ENCODE measurements at places on chromosomes 12 and 14. TPM values are rescaled to one million over a fixed set of nuclear protein-coding genes. Genes with fewer than 3 reads are reported as not detected.

DNA sequence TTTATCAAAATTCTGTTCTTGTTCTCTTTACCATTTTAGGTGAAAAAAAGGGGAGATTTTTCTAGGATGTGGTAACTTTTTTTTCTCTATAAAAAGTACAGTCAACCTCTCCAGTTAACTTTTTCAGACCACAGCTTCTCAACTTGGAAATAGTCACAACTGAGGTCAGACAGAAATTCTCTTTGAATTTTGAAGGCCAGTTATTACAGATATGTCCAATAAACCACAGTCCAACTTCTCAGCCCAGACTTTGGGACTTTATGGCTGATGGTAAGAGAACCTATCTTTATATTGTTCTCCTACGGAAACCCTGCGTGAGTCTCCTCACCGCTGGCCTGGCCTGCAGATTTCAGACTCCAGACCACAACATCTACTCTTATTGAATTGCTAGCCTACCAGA, 176.7 kb downstream of the DACT1 start:
- no peaks in the 10 kb centered on the region for H3K27me3 ChIP-seq
- no peaks in the 10 kb centered on the region for H3K36me3 ChIP-seq
- no peaks in the 10 kb centered on the region for H3K4me1 ChIP-seq
- DNase-seq: no peak
- no peak overlapping the region for H3K4me3 ChIP-seq

GRCh38 chr12:129779989-129780388, 123.8 kb downstream of the TMEM132D start:
- H3K4me3 ChIP-seq: no peak overlapping the region
- H3K27me3 ChIP-seq: no peaks in the 10 kb centered on the region
- DNase-seq: no peak
- H3K4me1 ChIP-seq: no peaks in the 10 kb centered on the region
- no peak overlapping the region for H3K27ac ChIP-seq

DNA sequence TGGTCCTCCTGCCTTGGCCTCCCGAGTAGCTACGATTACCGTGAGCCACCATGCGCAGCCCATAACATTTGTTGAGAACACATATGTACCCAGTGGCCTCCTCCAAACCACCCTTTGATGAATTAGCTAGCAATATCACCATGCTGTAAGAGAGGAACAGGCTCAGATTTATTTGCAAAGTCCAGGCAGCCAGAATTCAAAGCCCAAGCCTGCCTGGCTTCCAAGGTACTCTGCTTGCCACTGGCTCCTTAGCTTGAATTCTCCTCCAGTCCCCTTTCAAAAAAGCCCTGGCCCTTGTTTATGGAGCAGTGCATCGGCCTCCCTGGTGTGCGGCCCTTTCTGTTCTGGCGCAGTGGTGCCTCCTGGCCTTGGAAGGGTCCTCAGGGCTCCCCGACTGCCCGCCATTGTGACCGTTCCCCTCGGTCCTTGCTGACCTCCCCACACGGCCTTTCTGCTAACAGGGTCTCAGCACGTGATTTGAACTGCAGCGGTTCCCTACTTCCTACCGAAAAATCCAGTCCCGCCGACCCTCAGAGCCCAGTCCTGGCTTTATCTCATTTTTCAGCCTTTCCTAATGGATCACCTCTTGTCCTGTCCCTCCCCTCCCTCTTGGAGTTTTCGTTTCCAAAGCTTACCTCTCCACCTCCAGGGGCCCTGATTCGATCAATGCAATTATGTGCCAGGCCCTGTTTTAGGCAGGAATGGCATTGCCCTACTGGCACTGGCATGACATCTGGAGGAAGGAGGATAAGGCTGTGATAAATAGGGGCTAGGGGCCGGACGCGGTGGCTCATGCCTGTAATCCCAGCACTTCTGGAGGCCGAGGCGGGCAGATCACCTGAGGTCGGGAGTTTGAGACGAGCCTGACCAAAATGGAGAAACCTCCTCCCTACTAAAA, 22.0 kb downstream of the SLC25A29 start:
- H3K27ac ChIP-seq: peak overlapping the region; percentile 91
- peaks cover 21% of the 10 kb centered on the region for H3K4me1 ChIP-seq
- no peak overlapping the region for H3K4me3 ChIP-seq
- H3K36me3 ChIP-seq: no peaks in the 10 kb centered on the region

DNA sequence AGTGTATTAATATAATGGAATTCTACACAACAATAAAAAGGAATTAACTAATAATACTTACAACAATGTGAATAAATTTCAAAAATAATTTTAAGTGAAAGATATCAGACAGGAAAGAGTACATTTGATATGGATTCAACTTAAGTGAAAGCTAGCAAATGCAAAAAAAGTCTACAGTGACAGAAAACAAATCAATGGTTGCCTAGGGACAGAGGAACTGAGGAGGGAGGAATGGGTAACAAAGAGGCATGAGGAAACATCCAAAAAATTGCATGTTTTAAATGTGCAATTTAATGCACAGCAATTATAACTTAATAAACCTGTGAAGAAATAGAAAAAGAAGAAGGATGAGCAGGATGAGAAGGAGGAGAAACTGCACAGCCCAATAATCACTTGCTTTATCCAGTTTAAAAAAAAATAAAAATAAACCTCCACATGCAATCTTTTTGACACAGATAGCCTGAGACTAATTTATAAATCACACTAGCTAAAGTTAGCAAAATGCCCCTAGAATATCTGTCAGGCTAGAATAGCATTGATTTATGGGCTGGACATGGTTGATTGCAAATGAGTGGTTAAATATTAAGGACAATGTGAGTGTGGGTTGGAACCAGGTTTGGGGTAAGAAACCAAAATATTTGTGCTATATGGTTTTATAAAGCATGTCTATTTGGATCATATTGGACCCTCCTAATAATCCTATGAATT, 1089.1 kb downstream of the TRHDE start:
- no peaks in the 10 kb centered on the region for H3K36me3 ChIP-seq
- no peaks in the 10 kb centered on the region for H3K27me3 ChIP-seq
- no peak for DNase-seq
- H3K4me3 ChIP-seq: no peak overlapping the region

DNA sequence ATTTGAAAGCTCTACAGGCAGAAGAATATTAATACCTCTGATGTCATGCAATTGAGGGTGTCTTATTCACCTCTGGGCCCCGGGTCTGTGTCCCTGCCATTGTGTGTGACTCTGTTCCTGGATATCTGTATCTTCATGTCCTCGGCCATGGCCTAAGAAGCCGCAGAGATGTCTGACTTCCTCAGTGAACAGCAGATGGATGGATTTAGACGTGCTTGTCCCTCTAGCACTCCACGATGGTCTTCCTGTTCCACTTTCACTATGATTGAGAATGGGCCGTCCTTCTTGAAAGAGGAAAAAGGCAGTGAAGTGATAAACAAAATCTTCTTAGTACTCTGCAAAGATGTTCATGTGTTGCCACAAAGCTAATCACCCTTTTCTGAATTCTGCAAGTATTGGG, 217.4 kb downstream of the SLC41A2 start:
- H3K4me3 ChIP-seq: peak overlapping the region; percentile 4
- H3K4me1 ChIP-seq: peaks cover 85% of the 10 kb centered on the region
- no peaks in the 10 kb centered on the region for H3K36me3 ChIP-seq
- no peaks in the 10 kb centered on the region for H3K27me3 ChIP-seq
- peak; percentile 72 for DNase-seq

DNA sequence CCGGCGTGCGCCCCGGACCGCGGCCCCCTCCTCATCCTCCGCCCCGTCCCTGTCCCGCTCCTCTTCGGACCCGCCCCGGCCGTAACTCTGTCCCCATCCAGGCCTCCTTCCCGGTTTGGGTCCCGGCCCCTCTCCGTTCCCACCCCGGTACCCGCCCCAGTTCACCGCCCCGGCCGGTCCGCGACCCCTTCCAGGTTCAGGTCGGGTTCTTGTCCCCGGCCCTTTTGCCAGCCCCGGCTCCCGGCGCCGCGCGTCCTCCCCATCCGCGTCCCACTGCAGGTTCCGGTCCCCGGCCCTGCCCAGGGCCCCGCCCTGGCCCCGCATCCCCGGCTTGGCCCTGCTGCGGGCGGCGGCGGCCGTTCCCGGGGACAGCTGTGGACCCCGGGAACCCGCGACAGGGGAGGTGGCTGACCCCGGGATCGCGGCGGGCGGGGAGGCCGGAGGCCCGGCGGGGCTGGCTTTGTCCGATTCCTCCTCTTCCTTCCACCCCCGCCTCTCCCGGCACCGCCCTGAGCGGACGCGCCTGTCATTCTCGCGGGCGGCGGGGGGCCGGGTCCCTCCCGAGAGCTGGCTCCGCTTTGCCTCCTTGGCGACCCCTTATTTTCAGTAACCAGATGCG, 601 bp downstream of the KLC1 start:
- no peaks in the 10 kb centered on the region for H3K27me3 ChIP-seq
- H3K36me3 ChIP-seq: no peaks in the 10 kb centered on the region
- H3K4me3 ChIP-seq: peak overlapping the region; percentile 99
- peak; percentile 93 for DNase-seq

- no peak overlapping the region for H3K4me3 ChIP-seq
- H3K36me3 ChIP-seq: no peaks in the 10 kb centered on the region
- no peaks in the 10 kb centered on the region for H3K27me3 ChIP-seq
- H3K27ac ChIP-seq: peak overlapping the region; percentile 89
- H3K4me1 ChIP-seq: peaks cover 9% of the 10 kb centered on the region
These were observed 447.5 kb downstream of the PCNX1 start for GRCh38 chr14:71354801-71355200.

DNA sequence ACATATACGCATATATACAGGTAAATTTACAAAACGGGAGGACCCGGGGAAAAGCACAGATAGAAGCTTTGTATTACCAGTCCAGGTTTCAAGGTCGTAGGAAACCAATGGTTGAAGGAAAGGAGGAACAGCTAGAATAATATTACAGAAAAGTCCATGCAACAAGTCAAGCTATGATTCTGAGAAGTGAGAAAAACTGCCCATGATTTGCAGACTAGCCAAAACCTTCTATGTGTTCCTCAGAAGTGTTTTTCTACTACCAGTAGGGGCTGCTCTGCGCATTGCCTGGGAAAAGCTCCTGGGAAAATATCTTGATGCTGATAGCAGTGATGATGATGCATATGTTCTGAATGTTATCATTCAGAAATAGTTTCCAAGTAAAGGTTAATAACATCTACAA, 2.2 kb downstream of the PDZRN4 start:
- no peak overlapping the region for H3K4me3 ChIP-seq
- no peak for DNase-seq
- no peaks in the 10 kb centered on the region for H3K36me3 ChIP-seq

DNA sequence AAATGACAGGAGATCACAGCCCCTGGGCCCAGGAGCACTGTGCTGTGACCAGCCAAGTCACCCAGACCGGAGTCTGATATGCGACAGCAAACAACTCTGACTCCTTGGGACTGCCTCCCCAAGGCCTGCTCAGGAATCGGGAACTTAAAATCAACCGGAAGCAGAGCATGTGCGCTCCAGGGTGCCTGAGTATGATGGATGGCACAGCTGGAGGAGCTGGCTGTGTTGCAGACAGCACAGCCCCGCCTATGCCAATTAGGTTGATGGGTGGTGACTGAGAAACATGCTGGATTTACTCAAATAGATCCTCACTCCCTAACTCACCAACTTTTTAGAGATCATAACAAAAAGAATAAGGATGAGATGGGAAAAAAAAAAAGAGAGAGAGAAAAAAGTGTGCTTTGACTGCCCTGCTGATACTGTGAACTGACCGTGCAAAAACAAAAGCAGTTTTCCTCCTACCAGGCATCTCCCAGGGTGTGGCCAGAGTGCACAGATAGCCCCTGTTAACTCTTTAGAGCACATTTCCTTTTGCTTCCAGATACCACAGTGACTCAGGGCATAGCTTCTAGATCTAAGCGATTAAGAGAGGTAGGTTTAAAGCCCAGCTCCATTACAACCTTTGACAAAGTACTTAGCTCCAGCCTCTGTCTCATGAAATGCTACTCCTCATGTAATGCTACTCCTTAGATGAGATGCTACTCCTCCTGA, 27.4 kb upstream of the STON2 start:
- DNase-seq: no peak
- H3K27me3 ChIP-seq: no peaks in the 10 kb centered on the region
- H3K36me3 ChIP-seq: peaks cover 9% of the 10 kb centered on the region
- H3K4me1 ChIP-seq: peaks cover 86% of the 10 kb centered on the region

- H3K36me3 ChIP-seq: no peaks in the 10 kb centered on the region
- H3K27me3 ChIP-seq: no peaks in the 10 kb centered on the region
- DNase-seq: no peak
- no peak overlapping the region for H3K27ac ChIP-seq
- no peaks in the 10 kb centered on the region for H3K4me1 ChIP-seq
- H3K4me3 ChIP-seq: no peak overlapping the region
These were observed 365.7 kb downstream of the FLRT2 start for GRCh38 chr14:85895603-85896002.

DNA sequence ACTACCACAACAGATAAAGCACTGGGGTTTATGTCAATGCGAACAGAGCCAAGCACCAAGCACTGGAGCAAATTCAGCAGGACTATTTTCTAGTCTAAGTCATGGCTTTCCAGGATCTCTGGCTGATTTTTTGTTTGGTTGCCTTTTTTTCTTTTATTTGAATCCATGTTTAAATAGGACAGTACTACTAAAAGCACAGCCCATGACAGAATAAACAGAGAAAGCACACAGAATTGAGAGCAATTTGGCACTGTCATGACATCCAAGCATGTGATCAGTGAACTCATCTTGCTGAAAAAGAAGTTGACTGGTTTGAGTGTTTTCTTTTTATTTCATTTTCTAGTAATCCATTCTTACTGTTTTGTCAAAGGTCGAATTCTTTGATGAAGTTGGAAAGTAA, 23.1 kb upstream of the RERG start:
- H3K36me3 ChIP-seq: no peaks in the 10 kb centered on the region
- DNase-seq: no peak
- no peak overlapping the region for H3K27ac ChIP-seq

- peak overlapping the region; percentile 84 for H3K4me3 ChIP-seq
- no peak overlapping the region for H3K27ac ChIP-seq
- peaks cover 6% of the 10 kb centered on the region for H3K36me3 ChIP-seq
- peaks cover 5% of the 10 kb centered on the region for H3K27me3 ChIP-seq
- peak; percentile 88 for DNase-seq
- H3K4me1 ChIP-seq: peaks cover 23% of the 10 kb centered on the region
These were observed 732 bp downstream of the ZNF664 start for GRCh38 chr12:123973552-123974341.

JPH4 gene
- 1.2 TPM for total RNA-seq

Data from spleen (tissue), 13 donors.